ENCODE measurements at places on chromosomes 2 and 18. TPM values are rescaled to one million over a fixed set of nuclear protein-coding genes. Genes with fewer than 3 reads are reported as not detected.
A peak's percentile ranks its signal among the peaks of the same experiment; 100 is the strongest.

DNA sequence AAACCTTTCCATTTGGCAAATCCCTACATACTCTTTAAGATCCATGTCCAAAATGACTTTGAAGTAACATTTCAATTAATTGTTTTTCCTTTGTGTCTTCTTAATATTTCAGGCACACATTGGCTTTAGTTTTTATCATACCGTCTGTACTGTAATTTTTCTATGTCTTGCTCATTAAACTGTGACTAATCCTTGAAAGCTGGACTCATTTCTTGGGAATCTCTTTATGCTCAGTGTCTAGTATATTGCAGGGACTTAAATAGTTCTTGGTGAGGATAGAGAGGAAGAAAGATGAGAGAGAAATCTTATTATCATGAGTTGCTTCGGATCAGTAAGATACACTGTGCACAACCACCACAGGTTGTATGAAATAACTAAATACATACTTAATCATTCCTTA, 448.3 kb upstream of the ST6GAL2 start:
- H3K4me3 ChIP-seq, result no peak overlapping the region
- no peak for DNase-seq
- H3K27ac ChIP-seq, result no peak overlapping the region
- H3K36me3 ChIP-seq, result no peaks in the 10 kb centered on the region
- H3K27me3 ChIP-seq, result no peaks in the 10 kb centered on the region

- H3K36me3 ChIP-seq, result no peaks in the 10 kb centered on the region
- H3K4me1 ChIP-seq, result no peaks in the 10 kb centered on the region
- H3K27me3 ChIP-seq, result no peaks in the 10 kb centered on the region
- DNase-seq, result no peak
Observed at GRCh38 chr18:57095884-57096283, 51.0 kb upstream of the BOD1L2 start.

- H3K36me3 ChIP-seq, result no peaks in the 10 kb centered on the region
- H3K27ac ChIP-seq, result no peak overlapping the region
Observed at GRCh38 chr18:58257461-58257860, 213.4 kb downstream of the NEDD4L start.

GRCh38 chr2:43714164-43714563, 37.9 kb upstream of the C1GALT1C1L start:
- no peak overlapping the region for H3K27ac ChIP-seq
- H3K27me3 ChIP-seq, result no peaks in the 10 kb centered on the region
- DNase-seq, result no peak

DNA sequence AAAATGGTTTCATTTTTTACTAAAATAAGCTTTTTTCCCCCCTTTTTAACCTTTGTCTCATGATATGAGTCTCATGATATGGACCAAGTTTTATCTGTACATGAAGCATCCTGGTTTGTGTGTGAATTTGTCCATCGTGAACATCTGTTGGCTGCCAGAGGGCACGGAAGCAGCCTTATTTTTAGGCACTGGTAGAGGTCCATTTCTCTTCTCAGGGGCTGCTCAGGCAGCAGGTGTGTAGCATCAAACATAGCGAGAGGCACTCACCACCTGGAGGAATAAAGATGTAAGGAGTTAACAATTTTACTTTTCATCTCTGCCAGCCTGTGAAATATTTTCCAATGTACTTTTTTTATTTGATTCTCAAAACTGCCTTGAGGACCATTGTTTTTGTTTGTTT, 134.5 kb downstream of the RHBDD1 start:
- no peak for DNase-seq
- no peak overlapping the region for H3K4me3 ChIP-seq
- H3K36me3 ChIP-seq, result no peaks in the 10 kb centered on the region
- no peaks in the 10 kb centered on the region for H3K4me1 ChIP-seq
- H3K27me3 ChIP-seq, result no peaks in the 10 kb centered on the region

- no peak overlapping the region for H3K27ac ChIP-seq
- H3K4me3 ChIP-seq, result no peak overlapping the region
- DNase-seq, result no peak
Observed at GRCh38 chr18:21255211-21255610, 13.2 kb downstream of the GREB1L start.

GRCh38 chr18:61845197-61845596, 47.6 kb downstream of the RNF152 start:
- no peaks in the 10 kb centered on the region for H3K4me1 ChIP-seq
- no peak overlapping the region for H3K4me3 ChIP-seq
- no peaks in the 10 kb centered on the region for H3K27me3 ChIP-seq
- no peak overlapping the region for H3K27ac ChIP-seq

- H3K36me3 ChIP-seq, result no peaks in the 10 kb centered on the region
- no peaks in the 10 kb centered on the region for H3K27me3 ChIP-seq
- H3K4me1 ChIP-seq, result no peaks in the 10 kb centered on the region
- H3K27ac ChIP-seq, result no peak overlapping the region
- no peak overlapping the region for H3K4me3 ChIP-seq
- no peak for DNase-seq
Observed at GRCh38 chr18:54910161-54910919, 48.9 kb downstream of the CCDC68 start.

DNA sequence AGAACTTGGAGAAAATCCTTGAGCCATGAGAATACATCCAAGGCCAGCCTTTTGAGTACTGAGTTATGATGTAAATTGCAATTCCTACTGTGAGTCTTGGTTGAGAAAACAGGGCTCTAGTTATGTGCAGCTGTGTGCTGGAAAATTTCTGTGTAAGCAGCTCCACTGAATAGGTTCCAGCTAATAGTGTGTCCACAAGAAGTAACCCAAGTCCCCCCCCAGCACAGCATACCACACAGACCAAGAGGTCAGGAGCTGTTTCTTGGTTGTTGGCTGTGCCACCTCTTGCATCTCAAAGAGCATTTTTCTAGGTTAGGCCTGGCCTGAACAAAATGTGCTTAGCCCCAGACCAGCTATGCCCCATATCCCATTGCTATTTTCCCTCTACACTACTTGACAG, 36.8 kb upstream of the APCDD1 start:
- no peaks in the 10 kb centered on the region for H3K36me3 ChIP-seq
- no peaks in the 10 kb centered on the region for H3K27me3 ChIP-seq
- DNase-seq, result peak; percentile 32
- H3K4me1 ChIP-seq, result no peaks in the 10 kb centered on the region
- no peak overlapping the region for H3K27ac ChIP-seq

GRCh38 chr2:34229998-34230397, 630.9 kb upstream of the FAM98A start:
- no peaks in the 10 kb centered on the region for H3K27me3 ChIP-seq
- H3K36me3 ChIP-seq, result no peaks in the 10 kb centered on the region
- H3K4me3 ChIP-seq, result no peak overlapping the region

GRCh38 chr2:121253021-121253673, 31.9 kb downstream of the TFCP2L1 start:
- no peaks in the 10 kb centered on the region for H3K4me1 ChIP-seq
- no peak overlapping the region for H3K27ac ChIP-seq
- H3K27me3 ChIP-seq, result no peaks in the 10 kb centered on the region
- no peaks in the 10 kb centered on the region for H3K36me3 ChIP-seq
- DNase-seq, result no peak

GRCh38 chr2:42758751-42759150, 5.2 kb downstream of the OXER1 start:
- H3K4me3 ChIP-seq, result no peak overlapping the region
- no peaks in the 10 kb centered on the region for H3K36me3 ChIP-seq
- no peaks in the 10 kb centered on the region for H3K27me3 ChIP-seq
- H3K27ac ChIP-seq, result no peak overlapping the region
- no peak for DNase-seq
- H3K4me1 ChIP-seq, result peaks cover 12% of the 10 kb centered on the region

DNA sequence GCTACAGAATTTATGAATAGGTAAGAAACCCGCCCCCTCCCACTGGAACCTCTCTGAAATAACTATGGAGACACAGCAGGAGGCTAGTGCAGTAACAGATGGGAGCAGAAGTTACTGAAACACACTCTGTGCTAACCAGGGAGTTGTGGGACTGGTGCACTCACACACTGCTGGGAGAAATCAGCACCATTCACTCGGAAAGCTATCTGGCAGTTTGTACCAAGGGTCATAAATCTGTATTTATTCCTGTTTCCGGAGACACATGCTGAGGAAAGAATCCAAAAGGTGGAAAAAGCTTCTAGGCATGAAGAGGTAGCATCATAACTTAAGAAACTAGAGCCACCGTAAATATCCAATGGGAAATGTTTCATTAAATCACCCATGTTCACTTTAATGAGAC, 39.9 kb downstream of the TGFA start:
- H3K36me3 ChIP-seq, result no peaks in the 10 kb centered on the region
- H3K4me3 ChIP-seq, result no peak overlapping the region
- H3K27me3 ChIP-seq, result no peaks in the 10 kb centered on the region
- DNase-seq, result no peak
- no peak overlapping the region for H3K27ac ChIP-seq
- no peaks in the 10 kb centered on the region for H3K4me1 ChIP-seq

DNA sequence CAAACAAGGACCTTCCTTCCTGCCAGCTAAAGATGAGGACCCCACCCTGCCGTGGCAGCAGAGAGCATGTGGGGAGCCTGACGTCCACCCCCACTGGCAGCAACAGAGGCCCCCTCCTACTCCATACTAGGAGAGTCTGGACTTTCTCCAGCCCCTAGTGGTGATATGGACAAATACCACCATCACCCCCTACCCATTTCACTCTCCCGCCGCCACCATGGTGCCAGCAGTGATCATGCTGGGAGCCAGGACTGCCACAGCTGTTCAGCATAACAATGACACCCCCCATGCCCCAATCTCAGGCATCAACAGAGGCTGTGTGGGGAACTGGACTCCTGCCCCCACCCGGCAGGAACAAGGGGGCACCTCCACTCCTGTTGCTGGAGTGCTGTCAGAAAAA, 42.7 kb upstream of the ATP9B start:
- no peaks in the 10 kb centered on the region for H3K36me3 ChIP-seq
- H3K4me3 ChIP-seq, result no peak overlapping the region
- H3K27ac ChIP-seq, result no peak overlapping the region

GRCh38 chr2:96685577-96686459, 43.3 kb downstream of the FER1L5 start:
- DNase-seq, result no peak
- H3K4me1 ChIP-seq, result peaks cover 15% of the 10 kb centered on the region
- H3K27me3 ChIP-seq, result no peaks in the 10 kb centered on the region

DNA sequence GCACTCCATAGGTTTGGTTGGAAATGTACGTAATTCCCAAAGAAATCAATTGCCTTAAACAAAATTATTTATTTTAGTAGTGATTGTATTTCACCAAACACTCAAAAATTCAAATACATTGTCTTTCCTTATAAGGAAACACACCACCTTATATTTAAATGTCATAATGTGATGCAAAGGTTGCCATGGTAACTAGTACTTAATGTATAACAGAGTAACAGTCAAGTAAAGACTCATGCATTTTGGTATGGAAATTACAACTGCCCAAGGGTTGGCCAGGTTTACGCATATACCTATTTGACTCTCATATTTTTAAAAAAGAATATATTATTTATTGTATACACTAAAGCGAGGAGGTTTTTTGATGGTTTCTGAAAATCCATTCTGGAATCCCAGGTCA, 231.2 kb downstream of the TCF4 start:
- H3K4me3 ChIP-seq, result no peak overlapping the region
- no peak overlapping the region for H3K27ac ChIP-seq
- no peaks in the 10 kb centered on the region for H3K27me3 ChIP-seq
- DNase-seq, result no peak
- no peaks in the 10 kb centered on the region for H3K36me3 ChIP-seq
- no peaks in the 10 kb centered on the region for H3K4me1 ChIP-seq

DNA sequence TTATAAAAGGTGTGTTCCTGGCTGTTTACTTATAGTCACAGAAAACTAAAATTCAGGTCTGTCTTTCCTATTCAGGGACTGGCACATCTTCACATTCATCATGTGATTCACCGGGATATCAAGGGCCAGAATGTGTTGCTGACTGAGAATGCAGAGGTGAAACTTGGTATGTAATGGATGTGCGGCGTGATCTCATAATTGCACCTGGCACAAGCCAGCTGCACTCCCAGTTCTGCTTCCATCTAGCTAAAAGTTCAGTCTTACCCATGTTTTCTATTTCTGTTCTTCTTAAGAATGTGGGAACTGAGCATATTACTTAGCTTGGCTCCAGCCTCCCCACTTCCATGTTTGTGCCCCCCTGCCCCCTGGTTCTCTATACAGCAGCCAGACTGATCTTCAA, 131.9 kb downstream of the MAP4K4 start:
- H3K27me3 ChIP-seq, result no peaks in the 10 kb centered on the region
- no peak for DNase-seq
- no peak overlapping the region for H3K27ac ChIP-seq
- H3K36me3 ChIP-seq, result no peaks in the 10 kb centered on the region
- H3K4me1 ChIP-seq, result peaks cover 32% of the 10 kb centered on the region

DNA sequence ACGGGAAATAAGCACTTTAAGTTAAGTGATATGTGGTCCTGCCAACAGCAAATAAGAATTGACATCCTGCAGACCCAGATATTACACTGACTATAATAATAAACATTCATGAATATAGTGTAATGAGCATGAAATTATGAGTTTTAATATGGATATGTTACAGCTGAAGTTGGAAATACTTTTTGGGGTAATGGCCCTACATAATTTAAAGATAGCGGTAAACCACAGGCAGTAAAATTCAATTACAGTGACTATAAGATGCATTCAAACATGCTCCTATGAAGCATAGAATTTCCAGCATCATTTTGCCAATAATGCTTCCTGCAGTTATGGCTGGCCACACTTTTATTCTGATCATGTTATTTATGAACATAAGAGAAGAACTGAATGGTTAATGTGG, 49.4 kb upstream of the LRRTM4 start:
- no peak overlapping the region for H3K4me3 ChIP-seq
- H3K36me3 ChIP-seq, result no peaks in the 10 kb centered on the region
- H3K27ac ChIP-seq, result no peak overlapping the region
- H3K27me3 ChIP-seq, result no peaks in the 10 kb centered on the region

GRCh38 chr18:49510393-49511115, 23.5 kb upstream of the C18orf32 start:
- peak; percentile 55 for DNase-seq
- no peaks in the 10 kb centered on the region for H3K27me3 ChIP-seq
- no peak overlapping the region for H3K27ac ChIP-seq

GRCh38 chr2:75025633-75026380, 67.4 kb downstream of the POLE4 start:
- no peaks in the 10 kb centered on the region for H3K27me3 ChIP-seq
- no peak overlapping the region for H3K4me3 ChIP-seq

GRCh38 chr2:100853909-100854810, 34.2 kb downstream of the NPAS2 start:
- no peaks in the 10 kb centered on the region for H3K27me3 ChIP-seq
- H3K4me3 ChIP-seq, result no peak overlapping the region
- no peak overlapping the region for H3K27ac ChIP-seq

DNA sequence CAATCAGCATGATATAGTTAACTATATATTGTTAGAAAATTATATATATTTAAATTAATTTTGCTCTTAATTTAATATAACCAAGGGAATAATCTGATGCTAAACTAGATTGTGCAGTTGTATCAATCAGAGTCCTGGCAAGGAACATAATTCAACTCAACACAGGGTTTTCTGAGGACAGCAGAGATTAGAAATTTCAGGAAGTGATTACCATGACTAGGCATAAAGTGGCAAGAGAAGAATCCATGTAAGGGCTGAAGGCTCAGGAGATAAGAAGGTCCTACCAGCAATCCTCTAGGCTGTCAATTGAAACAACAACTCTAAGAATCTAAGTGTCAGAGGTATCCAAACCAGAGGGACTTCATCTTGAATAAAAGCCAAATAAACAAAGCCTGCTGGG, 807.8 kb downstream of the DSC3 start:
- DNase-seq, result no peak
- no peak overlapping the region for H3K27ac ChIP-seq
- no peaks in the 10 kb centered on the region for H3K27me3 ChIP-seq
- no peak overlapping the region for H3K4me3 ChIP-seq
- no peaks in the 10 kb centered on the region for H3K36me3 ChIP-seq

The PROKR1 gene
- 0.36 TPM for polyA plus RNA-seq

The CKAP2L gene
- 9.5 TPM for polyA plus RNA-seq

The FZD7 gene
- polyA plus RNA-seq, result 7.1 TPM

The IL36G gene
- not detected for polyA plus RNA-seq

The ABCB11 gene
- 16.1 TPM for polyA plus RNA-seq

The TNFAIP6 gene
- 26.1 TPM for polyA plus RNA-seq

The OLA1 gene
- 118 TPM for polyA plus RNA-seq

The SKOR2 gene
- 0.59 TPM for polyA plus RNA-seq

The CIB4 gene
- polyA plus RNA-seq, result 30.6 TPM

Measured in testis (tissue), 5 donors.